NCI-H510A (cell line): ENCODE measurements at places on chromosomes 2 and 18.

GRCh38 chr2:228699888-228700287, 518.4 kb upstream of the SPHKAP start:
- no peak for DNase-seq

GRCh38 chr18:52334896-52335295, 5.1 kb upstream of the DCC start:
- no peak for DNase-seq

- no peak for DNase-seq
Observed at GRCh38 chr2:47096451-47096850, 58.7 kb downstream of the STPG4 start.

DNA sequence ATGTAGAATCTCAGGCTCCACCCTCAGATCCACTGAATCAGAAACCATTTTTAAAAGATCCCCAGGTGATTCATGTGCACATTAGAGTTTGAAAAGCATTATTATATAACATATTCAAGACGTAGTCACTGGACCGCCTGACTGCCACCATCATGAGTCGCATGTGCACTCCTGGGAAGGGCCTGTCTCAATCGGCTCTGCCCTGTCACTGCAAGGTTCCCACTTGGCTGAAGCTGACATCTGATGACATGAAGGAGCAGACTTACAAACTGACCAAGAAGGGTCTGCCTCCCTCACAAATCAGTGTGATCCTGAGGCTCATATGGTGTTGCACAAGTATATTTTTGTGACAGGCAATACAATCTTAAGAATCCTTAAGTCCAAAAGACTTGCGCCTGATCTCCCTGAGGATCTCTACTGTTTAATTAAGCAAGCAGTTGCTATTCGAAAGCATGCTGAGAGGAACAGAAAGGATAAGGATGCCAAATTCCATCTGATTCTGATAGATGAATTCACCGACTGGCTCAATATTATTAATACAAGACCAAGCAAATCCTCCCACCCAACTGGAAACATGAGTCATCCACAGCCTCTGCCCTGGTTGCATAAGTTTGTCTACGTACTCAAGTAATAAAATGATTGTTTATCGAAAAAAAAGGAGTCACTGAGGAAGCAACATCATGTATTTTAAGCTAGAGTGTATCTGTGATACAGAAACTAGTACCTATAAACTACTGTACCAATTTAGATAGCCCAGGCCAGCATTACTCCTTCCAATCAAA, 26.2 kb downstream of the ATAD2B start:
- DNase-seq: no peak
